ENCODE measurements at places on chromosomes 2 and 18.

- no peak for DNase-seq
- H3K36me3 ChIP-seq = no peaks in the 10 kb centered on the region
- H3K4me3 ChIP-seq = no peak overlapping the region
- no peaks in the 10 kb centered on the region for H3K27me3 ChIP-seq
- H3K27ac ChIP-seq = no peak overlapping the region
- no peaks in the 10 kb centered on the region for H3K4me1 ChIP-seq
Measured at GRCh38 chr2:150371044-150371818, 116.2 kb downstream of the RND3 start.

DNA sequence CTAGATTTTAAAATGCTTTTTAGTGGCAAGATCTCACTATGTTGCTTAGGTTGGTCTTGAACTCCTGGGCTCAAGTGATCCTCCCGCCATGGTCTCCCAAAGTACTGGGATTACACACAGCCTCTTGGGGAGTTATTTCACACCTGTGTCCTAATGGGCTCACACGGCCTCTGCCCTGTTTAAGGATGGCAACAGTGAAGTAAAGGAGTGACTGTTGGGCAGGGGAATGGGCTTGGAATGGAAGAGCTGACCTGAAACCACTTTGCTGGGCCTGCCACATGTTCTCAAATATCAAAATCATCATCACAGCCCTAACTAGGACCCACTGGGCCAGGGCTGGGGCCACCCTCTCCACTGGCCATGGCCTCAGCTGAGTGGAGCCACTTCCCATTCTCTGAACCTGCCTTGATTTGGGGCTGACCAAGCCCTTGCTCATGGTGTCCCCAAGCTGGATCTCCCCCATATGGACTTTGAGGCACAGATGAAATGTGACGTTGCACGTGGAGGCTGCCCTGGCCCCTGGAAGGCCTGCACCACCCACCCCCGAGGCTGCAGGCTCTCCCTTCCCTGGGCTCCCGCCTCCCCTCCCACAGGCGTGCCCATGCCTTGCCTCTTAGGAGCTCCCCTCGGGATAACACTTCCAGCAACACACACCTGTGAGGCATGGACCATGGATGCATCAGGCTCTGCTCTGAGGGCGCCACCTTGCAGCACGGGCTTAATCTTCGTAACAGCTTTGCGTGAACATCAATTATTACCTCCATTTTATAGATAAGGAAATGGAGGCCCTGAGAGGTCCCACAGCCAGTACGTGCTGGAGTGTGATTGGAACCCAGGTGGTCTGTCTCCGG, 71.8 kb upstream of the SMAD7 start:
- H3K36me3 ChIP-seq = no peaks in the 10 kb centered on the region
- H3K4me1 ChIP-seq = no peaks in the 10 kb centered on the region
- H3K27me3 ChIP-seq = no peaks in the 10 kb centered on the region
- no peak for DNase-seq
- H3K27ac ChIP-seq = no peak overlapping the region

DNA sequence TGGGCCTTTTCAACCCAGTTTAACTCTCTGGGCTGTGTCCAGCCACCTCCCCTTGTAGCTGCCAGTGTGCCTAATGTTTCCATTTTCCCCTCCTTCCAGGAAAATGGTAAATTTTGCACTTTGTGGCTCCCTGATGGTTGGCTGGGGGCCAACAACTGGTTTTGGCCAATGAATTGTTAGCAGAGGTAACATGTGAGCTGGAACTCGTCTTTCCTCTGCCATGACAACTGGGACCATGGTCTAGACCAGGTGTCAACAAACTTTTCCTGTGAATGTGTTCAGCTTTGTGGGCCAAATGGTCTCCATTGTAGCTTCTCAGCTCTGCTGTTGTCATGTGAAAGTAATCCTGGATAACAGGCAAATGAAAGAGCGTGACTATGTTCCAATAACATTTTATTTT, 87.2 kb downstream of the DDX1 start:
- no peak overlapping the region for H3K27ac ChIP-seq
- no peak overlapping the region for H3K4me3 ChIP-seq
- DNase-seq = no peak
- H3K4me1 ChIP-seq = no peaks in the 10 kb centered on the region

DNA sequence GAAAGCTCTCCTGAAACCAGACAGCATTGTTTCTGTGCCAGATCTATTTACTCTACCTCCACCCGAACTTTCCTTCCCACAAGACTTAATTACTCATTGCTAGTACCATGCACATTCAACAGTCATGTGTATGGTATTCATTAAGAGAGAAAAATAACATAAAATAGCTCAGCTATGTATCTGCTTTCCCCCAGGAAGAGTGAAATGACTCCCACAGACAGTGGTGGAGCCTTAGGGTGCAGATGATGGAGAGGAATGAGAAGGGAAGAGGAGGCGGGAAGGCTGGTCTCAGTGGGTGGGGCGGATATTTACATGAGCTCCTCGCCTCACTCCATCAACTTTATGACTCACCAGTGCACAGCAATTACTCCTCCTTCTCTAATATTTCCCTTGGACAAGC, 724.5 kb downstream of the EPHA4 start:
- DNase-seq = no peak
- H3K4me3 ChIP-seq = no peak overlapping the region
- no peaks in the 10 kb centered on the region for H3K27me3 ChIP-seq
- no peaks in the 10 kb centered on the region for H3K4me1 ChIP-seq
- H3K36me3 ChIP-seq = no peaks in the 10 kb centered on the region

DNA sequence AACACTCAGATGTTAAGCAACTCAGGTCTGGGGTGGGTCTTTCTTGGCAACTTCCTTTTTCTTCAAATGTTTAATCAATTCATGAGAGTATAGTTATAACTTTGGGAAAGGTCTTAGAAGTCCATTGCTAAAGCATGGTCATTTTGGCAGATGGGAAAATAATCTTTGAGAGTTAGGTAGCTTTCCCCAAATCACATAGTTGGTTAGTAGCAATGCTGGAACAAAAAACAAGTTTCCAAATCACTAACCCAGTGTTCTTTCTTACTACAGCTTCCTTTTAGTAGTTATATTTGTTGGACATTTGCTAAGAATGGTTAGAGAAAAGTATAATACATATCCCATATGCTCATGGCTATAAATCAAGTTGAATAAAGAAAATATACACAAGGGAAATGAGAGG, 185.2 kb upstream of the SLC14A2 start:
- H3K27ac ChIP-seq = no peak overlapping the region
- peaks cover 2% of the 10 kb centered on the region for H3K4me1 ChIP-seq
- H3K27me3 ChIP-seq = no peaks in the 10 kb centered on the region
- no peaks in the 10 kb centered on the region for H3K36me3 ChIP-seq
